Diencephalon (tissue), 1 donor: ENCODE measurements at places on chromosomes 16 and 17. TPM values are rescaled to one million over a fixed set of nuclear protein-coding genes. Genes with fewer than 3 reads are reported as not detected.

Gene CD300LB
- not detected for total RNA-seq

Gene CDH3
- 6.5 TPM for total RNA-seq

Gene APRT
- 15.0 TPM for total RNA-seq

Gene ACSM2A
- total RNA-seq: not detected

Gene NT5M
- 4.6 TPM for total RNA-seq

Gene HID1
- total RNA-seq: 25.1 TPM

Gene CRHR1
- 6.2 TPM for total RNA-seq
